ENCODE measurements at places on chromosomes 5 and 9. TPM values are rescaled to one million over a fixed set of nuclear protein-coding genes. Genes with fewer than 3 reads are reported as not detected.

GRXCR2 gene
- total RNA-seq = not detected

BASP1 gene
- 31.7 TPM for total RNA-seq

SAXO1 gene
- total RNA-seq = not detected

ENC1 gene
- 119 TPM for total RNA-seq

LCN2 gene
- not detected for total RNA-seq

TMEM171 gene
- total RNA-seq = 8.9 TPM

RASGRF2 gene
- total RNA-seq = 18.7 TPM

SMIM33 gene
- not detected for total RNA-seq

LVRN gene
- total RNA-seq = 0.10 TPM

ARL14EPL gene
- 0.67 TPM for total RNA-seq

HARS1 gene
- 60.9 TPM for total RNA-seq

MAMDC2 gene
- total RNA-seq = 8.5 TPM

TRIM36 gene
- 2.2 TPM for total RNA-seq

SPATA31C1 gene
- total RNA-seq = not detected

SYK gene
- not detected for total RNA-seq

CD14 gene
- not detected for total RNA-seq

LCP2 gene
- total RNA-seq = not detected

LSM11 gene
- total RNA-seq = 8.2 TPM

ST8SIA4 gene
- 7.2 TPM for total RNA-seq

SEMA5A gene
- total RNA-seq = 0.10 TPM

TMEM215 gene
- total RNA-seq = under 0.01 TPM

SPINK6 gene
- total RNA-seq = not detected

Measured in vein endothelial cell (primary cell).